ENCODE measurements at places on chromosomes 1 and 21. TPM values are rescaled to one million over a fixed set of nuclear protein-coding genes. Genes with fewer than 3 reads are reported as not detected.

Gene PDZK1IP1
- total RNA-seq = not detected

Gene ADORA3
- total RNA-seq = not detected

Gene CD1C
- total RNA-seq = not detected

DNA sequence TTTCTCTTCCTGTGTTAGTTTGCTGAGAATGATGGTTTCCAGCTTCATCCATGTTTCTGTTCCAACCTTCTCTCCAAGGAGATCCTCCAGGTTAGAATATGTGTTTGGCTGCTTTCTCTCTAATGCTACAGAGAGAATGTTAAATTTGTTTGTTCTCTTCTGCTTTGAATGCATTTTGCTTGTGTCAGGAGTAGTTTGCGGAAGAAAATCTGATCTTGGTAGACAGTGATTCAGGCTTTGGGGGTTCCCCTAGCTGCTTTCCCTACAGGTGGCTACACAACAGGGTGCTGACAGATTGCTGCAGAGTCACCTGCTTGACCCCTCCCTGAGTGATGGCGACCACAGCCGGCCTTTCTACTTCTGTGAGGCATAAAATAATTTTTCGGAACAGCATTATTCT, 41.8 kb downstream of the MACO1 start:
- no peak for DNase-seq

DNA sequence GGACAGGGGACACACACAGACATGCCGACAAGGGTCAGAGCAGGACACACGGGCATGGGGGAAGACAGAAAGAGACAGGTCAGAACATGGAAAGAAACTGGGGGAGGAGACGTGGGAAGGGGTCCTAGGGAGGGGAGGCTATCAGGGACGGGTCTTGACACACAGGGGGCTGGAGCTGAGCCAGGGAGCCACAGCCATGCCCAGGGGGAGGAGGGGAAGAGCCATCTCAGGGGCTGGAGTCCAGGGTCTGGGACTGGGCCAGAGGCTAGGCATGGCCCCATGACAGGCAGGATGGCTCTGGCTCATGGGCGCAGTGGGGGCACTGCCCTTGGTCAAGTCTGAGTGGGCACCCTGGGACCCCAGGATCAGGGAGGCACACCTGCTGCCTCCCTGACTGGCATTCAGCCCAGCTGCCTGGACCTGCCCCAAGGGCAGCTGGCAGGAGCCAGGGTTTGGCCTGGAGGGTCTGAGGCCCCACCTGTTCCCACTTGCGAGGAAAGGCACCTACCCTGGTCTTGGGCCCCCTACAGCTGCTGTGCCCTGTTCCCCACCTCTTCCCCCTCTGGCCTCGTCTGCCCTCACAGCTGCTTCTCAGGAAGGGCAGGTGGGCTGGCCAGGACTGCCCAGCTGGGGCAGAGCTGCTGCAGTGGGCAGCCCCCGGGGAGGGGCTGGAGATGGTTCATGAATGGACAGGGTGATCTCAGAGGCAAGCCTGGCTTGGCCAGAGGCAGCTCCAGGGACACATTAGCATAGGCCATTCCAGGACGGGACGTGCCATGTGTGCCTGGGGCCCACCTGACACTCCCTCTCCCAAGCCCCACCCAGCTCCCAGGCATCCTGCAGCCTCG, 42.9 kb downstream of the HSPG2 start:
- DNase-seq = no peak

DNA sequence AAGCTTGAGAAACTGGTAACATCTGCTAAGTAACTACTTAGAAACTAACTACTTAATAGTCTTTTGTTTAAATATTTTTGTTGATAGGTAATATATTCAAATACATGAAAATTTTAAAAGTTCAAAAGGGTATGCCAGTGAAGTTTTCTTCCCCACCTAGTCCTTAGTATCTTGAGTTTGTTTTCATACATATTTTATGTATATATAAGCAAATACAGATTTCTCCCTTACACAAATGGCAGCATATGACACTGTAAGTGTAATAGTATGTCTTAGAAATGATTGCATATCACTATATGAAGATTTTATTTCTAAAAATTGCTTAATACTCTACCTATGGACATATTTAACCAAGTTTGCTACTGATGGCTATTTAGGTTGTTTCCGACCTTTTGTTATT, 38.9 kb downstream of the MARK1 start:
- no peak for DNase-seq

DNA sequence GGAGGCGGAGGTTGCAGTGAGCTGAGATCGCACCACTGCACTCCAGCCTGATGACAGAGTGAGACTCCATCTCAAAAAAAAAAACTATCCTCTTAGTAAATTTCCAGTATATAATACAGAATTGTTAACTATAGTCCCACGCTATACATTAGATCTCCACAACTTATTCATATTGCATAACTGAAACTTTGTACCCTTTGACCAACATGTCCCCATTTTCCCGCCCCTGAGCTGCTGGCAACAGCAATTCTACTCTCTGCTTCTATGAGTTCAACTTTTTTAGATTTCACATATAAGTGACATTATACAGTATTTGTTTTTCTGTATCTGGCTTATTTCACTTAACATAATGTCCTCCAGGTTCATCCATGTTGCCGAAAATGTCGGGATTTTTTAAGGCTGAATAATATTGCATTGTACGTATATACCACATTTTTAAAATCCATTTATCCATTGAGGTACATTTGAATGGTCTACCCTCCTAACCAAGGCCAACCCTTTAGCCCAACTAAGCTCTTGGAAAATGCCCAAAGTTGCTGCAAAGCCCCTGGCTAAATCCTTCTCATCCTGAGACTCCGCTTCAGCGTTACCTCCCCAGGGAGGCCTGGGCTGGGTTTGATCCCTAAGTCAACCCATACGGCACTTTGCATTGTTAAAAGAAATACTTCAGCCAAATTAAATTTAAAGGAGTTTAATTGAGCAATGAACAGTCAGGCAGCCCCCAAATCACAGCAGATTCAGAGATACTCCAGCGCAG, 34.2 kb downstream of the NEK2 start:
- DNase-seq = no peak

DNA sequence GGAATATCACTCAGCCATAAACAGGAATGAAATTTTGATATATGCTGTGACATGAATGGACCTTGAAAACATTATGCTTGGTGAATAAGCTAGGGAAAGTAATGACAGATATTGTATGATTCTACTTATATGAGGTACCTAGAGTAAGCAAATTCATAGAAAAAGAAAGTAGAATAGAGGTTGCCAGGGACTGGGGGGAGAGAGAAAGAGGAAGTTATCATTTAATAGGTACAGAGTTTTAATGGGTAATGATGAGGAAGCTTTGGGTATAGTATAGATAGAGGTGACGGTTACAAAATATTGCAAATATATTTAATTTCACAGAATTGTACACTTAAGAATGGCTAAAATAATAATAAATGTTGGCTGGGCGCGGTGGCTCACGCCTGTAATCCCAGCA, 31.2 kb upstream of the ENSA start:
- no peak for DNase-seq

DNA sequence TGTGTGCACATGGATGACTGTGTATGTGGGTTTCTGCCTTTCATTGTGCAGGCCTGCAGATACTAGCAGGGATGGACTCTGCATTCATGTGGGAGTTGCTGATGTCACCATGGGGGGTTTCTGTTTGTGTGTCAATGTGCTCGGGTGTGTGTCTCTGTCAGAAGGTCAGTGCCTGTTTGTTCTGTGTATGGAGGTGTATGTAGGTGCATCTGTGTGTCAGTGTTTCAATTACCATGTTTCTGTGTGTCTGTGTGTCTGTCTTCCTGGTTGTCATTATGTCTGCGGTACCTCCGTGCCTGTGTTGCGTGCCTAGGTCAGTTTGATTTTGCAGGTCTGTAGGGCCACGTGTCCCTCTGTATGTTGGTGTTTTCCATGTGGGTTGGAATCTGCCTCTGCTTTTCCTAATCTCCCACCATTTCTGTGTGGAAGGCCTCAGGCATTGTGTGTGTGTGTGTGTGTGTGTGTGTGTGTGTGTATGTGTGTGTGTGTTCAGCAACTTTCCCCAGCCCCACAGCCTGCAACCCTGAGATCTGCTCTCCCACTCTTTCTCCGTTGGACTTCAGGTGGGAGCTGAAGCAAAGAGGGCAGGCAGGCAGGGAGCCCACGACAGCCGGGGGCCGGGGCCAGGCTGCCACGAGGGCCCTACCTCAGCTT, 36.7 kb upstream of the WASF2 start:
- peak; percentile 47 for DNase-seq

DNA sequence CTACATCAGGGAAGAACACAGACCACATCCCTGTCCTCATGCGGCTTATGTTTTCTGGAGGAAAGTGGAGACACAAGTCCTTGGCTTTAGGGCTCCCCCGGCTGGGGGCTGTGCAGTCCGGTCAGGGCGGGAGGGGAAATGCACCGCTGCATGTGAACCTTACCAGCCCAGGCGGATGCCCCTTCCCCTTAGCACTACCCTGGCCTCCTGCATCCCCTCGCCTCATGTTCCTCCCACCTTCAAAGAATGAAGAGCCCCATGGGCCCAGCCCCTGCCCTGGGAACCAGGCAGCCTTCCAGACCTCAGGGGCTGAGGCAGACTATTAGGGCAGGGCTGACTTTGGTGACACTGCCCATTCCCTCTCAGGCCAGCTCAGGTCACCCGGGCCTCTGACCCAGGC, 45.5 kb downstream of the TNNT2 start:
- DNase-seq = no peak

- no peak for DNase-seq
Observed at GRCh38 chr1:232999956-233000625, 49.7 kb downstream of the NTPCR start.

DNA sequence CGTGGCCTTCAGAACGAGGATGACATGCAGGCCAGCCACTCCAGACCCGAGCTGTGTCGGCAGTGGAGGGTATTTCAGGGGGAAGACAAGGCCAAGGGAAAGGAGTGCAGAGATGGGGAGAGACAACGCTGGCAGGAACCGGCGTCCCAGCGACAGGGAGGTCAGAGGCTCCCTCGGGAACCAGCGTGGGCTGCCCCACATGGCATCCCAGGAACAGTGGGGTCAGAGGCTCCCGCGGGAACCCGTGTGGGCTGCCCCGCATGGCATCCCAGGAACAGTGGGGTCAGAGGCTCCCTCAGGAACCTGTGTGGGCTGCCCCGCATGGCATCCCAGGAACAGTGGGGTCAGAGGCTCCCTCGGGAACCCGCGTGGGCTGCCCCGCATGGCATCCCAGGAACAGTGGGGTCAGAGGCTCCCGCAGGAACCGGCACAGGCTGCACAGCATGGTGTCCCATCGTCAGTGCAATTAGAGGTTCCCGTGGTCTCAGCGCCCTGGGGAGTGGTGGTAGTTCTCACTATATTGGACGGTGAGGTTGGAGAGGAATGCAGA, 43.0 kb downstream of the SLC19A1 start:
- DNase-seq = peak; percentile 15

DNA sequence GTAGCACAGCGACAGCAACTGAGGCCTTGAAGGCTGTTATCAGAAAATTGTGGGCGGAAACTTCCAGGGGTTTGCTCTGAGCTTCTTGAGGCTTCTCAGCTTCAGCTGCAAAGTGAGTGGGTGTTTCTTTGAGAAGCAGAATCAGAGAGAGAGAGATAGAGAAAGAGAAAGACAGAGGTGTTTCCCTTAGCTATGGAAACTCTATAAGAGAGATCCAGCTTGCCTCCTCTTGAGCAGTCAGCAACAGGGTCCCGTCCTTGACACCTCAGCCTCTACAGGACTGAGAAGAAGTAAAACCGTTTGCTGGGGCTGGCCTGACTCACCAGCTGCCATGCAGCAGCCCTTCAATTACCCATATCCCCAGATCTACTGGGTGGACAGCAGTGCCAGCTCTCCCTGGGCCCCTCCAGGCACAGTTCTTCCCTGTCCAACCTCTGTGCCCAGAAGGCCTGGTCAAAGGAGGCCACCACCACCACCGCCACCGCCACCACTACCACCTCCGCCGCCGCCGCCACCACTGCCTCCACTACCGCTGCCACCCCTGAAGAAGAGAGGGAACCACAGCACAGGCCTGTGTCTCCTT, at the start of gene FASLG:
Gene FASLG, plus strand, starts transcription at position 233 of the 583 bp plus-strand sequence. Its CDS starts 99 bp downstream, at position 332.
- no peak for DNase-seq

DNA sequence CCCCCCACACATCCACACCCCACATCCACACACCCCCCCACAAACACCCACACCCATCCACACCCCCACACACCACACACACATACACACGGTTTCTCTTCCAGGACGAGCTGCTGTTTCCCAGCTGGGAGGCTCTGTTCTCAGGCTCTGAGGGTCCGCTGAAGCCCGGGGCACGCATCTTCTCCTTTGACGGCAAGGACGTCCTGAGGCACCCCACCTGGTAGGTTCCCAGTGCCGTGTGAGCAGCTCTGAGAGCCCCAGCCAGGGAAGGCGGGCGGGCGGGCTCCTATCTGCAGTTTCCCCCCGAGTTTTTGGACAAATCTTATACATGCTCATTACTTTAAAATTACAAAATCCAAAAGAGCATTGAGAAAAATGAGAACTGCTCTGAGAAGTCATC, 31.2 kb downstream of the SLC19A1 start:
- DNase-seq = no peak

DNA sequence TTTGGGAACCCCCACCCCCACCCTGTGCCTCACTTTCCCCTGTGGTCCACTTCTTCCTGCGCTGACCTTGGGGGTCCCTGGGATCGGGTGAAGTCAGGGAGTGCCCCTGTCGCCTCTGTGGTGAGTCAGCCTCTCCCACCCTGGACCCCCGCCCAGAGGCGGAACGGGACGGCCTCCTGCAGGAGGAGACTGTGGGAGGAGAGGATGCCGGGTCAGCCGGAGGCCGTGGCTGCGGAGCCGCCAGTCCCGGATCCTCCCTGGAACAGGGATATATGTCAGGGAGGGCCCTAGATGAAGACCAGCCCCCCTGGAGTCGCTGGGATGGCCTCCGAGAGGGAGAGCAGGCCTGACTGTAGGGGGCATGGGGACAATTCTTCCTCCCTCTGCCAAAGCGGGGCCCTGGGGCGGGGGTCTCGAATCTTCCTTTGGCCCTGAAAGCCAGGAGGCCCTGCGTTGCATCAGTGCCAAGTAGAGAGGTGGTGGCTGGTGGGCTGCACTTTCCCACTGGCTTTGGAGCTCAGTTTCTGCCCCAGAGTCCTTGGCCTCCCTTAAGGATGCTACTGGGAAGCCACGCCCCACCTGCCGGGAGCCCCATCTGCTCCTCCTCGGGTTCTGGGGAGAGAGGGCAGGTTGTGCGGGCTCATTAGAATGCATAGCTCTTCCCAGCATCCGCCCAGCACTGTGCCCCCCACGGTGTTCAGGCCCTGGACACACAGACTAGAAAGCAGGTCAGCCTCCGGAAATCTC, 930 bp downstream of the ARHGEF10L start:
- DNase-seq = no peak

- DNase-seq = peak; percentile 77
Observed at GRCh38 chr1:15417059-15417934, 7.6 kb downstream of the EFHD2 start.

Data from CD8-positive, alpha-beta T cell (primary cell).